ENCODE measurements at places on chromosomes 1 and 21. TPM values are rescaled to one million over a fixed set of nuclear protein-coding genes. Genes with fewer than 3 reads are reported as not detected.

DNA sequence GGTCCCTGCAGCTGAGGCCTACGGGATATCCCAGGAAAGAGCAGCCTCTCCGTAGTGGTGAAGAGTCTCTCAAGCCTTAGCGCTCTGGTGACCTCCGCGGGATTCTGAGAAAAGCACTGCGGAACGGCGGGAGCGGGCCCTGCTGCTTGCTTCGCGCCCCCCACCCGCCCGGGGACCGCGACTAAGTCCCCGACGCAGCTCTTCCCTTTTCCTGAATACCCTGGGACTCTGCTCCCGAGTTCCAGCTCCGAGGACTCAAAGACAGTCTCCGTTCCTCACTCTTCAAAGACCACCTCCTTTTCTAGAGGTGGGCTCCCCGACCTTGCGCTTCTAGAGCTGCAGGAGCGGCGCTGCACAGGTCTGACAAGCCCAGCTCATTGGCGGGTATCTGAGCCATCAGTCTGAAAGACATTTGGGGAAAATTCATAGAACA lies 3.6 kb upstream of the PRRX1 start:
- DNase-seq: no peak

The ASCL5 gene
- total RNA-seq: 2.4 TPM

The RHD gene
- not detected for total RNA-seq

DNA sequence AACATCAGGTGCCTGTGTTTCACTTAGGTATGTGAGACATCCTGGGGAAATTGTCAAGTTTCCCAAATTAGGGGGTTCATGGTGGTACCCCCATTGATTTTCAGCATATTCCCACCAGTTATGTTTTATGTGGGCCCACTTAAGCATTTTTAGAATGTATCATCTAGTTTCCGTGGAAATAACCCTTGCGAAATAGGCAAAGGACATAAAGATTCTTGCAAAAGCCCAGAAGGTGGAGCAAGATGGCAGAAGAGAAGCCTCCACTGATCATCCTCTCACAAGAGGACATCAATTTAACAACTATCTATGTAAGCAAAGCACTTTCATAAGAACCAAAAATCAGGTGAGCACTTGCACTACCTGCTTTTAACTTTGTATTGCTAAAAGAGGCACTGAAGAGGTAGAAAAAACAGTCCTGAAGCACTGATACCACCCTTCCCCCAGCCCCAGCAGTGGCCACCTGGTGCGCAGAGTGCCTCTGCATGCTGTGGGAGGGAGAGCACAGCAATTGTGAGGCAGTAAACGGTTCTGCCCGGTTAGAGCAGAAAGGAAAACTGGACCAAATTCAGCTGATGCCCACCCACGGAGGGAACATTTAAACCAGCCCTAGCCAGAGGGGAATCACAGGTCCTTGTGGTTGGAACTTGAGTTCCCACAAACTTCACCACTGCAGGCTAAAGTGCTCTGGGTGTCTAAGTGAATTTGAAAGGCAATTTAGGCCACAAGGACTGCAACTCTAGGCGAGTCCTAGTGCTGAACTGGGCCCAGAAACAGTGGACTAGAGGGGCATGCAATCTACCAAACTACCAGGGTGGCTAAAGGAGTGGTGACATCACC lies 23.2 kb downstream of the MCOLN2 start:
- no peak for DNase-seq

GRCh38 chr1:1421907-1422464 lies 910 bp upstream of the ANKRD65 start:
- no peak for DNase-seq

DNA sequence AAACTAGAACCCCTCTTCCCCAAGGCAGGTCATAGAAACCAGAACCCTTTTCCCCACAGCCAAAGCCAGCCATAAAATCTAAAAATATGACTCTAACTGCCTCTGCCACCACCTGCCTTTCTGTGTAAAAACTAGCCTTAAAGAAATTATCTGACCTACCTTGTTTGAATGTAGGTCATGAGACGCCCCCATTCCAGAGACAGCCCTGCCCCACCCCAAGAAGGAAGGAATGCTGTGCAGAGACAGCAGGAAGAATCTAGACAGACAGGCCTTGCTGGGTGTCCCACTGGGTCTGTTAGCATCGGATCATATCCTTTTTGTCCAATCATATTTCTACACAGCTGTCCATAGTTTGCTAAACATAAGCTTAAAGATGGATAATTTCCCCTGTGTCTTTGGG lies 128.4 kb upstream of the RAB4A start:
- DNase-seq: no peak

GRCh38 chr1:147750618-147751217 lies 9.7 kb downstream of the GJA5 start:
- peak; percentile 75 for DNase-seq

GRCh38 chr21:45986316-45987051 lies 4.9 kb downstream of the COL6A1 start:
- no peak for DNase-seq

DNA sequence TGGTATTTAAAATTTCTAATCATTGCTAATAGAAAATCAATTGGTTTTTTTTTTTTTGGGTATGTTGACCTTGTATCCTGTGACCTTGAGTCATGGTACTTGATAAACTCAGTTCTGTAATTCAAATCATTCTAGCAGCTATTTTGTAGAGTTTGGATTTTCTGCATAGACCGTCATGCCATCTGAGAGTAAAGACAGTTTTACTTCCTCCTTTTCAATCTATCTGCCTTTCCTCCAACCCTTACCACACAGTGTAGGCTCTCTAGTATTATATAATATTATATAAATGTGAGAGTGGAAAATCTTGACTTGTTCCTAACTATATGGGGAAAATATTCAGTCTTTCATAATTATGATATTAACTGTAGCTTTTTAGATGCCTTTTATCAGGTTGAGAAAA lies 7.0 kb downstream of the TDRD5 start:
- DNase-seq: no peak

The PLA2G2D gene
- total RNA-seq: not detected

The TLCD4 gene
- total RNA-seq: 8.3 TPM

DNA sequence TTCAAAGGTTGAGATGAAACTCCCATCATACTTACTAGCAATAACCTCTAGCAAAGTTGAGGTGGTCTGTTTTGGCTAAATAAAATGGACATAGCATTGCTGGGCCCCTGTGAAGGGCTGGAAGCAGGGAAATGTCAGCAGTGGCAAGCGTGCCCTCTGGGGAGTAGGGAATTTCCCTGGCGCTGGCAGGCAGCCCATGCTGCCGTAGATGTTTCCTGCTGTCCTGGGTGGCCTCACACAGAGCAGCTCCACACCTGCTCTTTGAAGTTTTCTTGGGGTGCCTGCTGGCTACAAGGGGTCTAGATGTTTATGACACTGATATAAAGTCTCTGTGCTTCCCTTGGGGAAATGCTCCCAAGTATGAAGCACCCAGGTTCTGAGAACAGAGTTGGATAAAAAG lies 30.2 kb downstream of the ADARB1 start:
- DNase-seq: peak; percentile 43

The MAN1C1 gene
- 0.11 TPM for total RNA-seq

DNA sequence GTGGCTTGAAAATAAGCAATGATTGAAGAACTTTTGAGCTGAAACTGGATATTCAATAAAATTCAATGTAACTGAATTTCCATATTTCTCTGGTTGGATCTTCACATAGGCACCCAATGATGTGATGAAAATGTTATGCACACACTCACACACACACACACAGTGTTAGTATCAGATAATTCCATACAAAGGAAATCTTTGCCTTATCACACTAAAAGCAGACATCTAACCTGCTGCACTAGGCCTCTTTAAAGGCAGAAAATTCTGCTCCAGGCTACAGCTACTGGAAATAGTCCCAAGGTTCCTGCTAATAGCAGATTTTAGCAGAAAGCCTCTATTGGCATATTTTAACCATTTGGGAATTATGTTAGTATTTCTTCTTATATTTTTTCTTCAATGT lies 309.6 kb downstream of the COL11A1 start:
- DNase-seq: no peak

The CSDE1 gene
- total RNA-seq: 380 TPM

- no peak for DNase-seq
These were observed 31.3 kb downstream of the NEK7 start for GRCh38 chr1:198187973-198188588.

The TSNAX gene
- 30.5 TPM for total RNA-seq

GRCh38 chr1:160993544-160994193 lies 27.3 kb downstream of the F11R start:
- peak; percentile 78 for DNase-seq

GRCh38 chr21:41815652-41816582 lies 49.1 kb upstream of the RIPK4 start:
- DNase-seq: no peak

The NMNAT2 gene
- 6.6 TPM for total RNA-seq

The HTR6 gene
- total RNA-seq: not detected

The B3GALNT2 gene
- 26.4 TPM for total RNA-seq

GRCh38 chr21:38400195-38400919 lies 97.9 kb downstream of the ERG start:
- no peak for DNase-seq

The FCRL6 gene
- not detected for total RNA-seq

Measured in PC-3 (cell line).